ENCODE measurements at places on chromosomes 16 and 17.

GRCh38 chr17:10063730-10064241 is 134.6 kb downstream of the GAS7 start:
- no peak overlapping the region for H3K27ac ChIP-seq
- no peaks in the 10 kb centered on the region for H3K27me3 ChIP-seq
- H3K36me3 ChIP-seq = no peaks in the 10 kb centered on the region
- peaks cover 5% of the 10 kb centered on the region for H3K4me1 ChIP-seq
- no peak overlapping the region for H3K4me3 ChIP-seq
- DNase-seq = no peak

GRCh38 chr17:55649957-55650597 is 72.6 kb downstream of the TMEM100 start:
- H3K4me1 ChIP-seq = no peaks in the 10 kb centered on the region
- H3K27me3 ChIP-seq = no peaks in the 10 kb centered on the region
- no peaks in the 10 kb centered on the region for H3K36me3 ChIP-seq

DNA sequence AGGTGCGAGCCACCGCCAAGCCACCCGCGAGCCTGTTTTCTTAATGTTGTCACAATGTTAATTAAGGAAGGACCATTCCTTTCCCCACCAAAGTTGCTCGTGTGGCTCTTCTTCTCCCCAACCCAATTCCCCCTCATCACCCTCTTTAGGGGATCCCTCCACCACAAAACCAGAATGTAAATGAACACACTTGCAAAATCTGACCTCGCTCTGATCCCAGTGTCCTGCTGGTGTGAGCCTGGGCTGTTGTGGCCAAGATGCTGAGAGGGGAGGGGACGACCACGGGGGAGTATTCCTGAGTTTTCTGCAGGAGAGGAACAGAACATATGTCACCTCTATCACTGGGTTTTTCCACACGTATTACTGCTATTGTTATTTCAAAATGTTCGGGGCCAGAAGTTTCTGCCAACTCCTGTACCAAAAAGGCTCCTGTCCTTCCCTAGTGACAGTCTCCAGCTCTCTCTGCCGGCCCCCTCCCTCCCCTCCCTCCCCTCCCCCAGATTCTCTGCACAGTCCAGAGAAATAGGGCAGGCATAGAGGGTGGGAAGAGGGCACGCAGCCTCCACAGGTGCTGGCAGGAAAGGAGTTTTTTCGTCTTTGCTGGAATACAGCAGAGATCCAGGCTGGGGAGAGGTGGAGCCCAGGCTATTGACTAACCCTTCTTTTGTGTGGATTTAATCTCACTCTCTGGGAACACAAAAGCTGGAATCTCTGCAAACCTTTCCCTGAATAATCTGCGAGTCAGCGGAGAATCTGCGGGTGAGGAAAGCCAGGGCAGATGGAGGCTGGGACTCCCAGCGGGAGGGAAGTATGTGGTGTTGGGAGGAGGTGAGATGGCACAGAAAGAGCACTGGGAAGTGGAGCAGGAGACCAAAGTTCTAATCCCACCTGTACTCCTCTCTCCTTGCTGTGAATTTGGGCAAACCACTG is 4.5 kb upstream of the CA4 start:
- no peak overlapping the region for H3K27ac ChIP-seq
- H3K4me3 ChIP-seq = no peak overlapping the region
- H3K4me1 ChIP-seq = no peaks in the 10 kb centered on the region
- H3K27me3 ChIP-seq = peaks cover 8% of the 10 kb centered on the region
- no peak for DNase-seq
- no peaks in the 10 kb centered on the region for H3K36me3 ChIP-seq

GRCh38 chr17:42918902-42919521 is 18.4 kb downstream of the G6PC1 start:
- H3K4me1 ChIP-seq = peaks cover 3% of the 10 kb centered on the region
- DNase-seq = peak; percentile 19
- no peaks in the 10 kb centered on the region for H3K36me3 ChIP-seq
- no peaks in the 10 kb centered on the region for H3K27me3 ChIP-seq
- peak overlapping the region; percentile 54 for H3K27ac ChIP-seq

DNA sequence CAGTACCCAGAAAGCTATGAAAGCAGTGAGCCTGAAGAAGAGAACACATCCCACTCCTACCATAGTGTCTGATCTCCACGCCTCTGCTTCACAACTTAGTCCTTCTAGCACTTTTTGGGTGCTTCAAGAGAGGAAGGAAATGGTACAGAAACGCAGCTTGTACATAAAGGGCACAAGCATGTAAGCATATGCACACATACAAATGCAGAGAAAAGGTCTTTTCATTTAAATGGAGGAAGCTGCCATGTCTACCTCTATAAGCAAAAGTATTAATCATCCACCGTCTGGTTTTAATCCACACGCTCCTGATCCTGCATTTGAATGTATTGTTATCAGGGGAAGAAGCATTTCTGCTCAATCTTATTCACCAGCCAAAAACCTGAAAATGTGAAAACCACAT is 100.7 kb downstream of the HIC1 start:
- no peak overlapping the region for H3K27ac ChIP-seq
- no peaks in the 10 kb centered on the region for H3K4me1 ChIP-seq
- DNase-seq = no peak
- no peaks in the 10 kb centered on the region for H3K27me3 ChIP-seq

DNA sequence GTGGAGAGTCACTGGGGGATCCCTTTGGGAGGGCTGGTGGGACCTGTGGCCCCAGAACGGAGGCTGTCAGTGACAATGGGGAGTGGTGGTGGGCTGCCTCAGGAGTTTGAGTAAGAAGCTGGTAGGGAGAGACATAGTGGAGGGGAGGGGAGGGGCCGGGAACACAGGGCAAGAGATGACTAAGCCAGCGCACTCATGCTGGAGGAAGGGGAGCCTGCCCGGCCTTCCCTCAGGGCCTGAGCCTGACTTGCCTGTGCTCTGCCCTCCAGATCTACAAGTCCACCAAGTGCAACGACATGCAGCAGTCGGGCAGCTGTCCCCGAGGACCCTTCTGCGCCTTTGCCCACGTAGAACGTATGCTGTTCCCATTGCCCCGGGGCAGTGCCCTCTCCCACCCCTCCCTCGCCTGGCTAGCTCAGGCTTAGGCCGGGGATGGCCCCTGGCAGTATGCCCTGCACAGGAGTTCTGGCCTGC is 29.3 kb downstream of the UNC13D start:
- H3K27ac ChIP-seq = no peak overlapping the region
- no peak for DNase-seq
- H3K27me3 ChIP-seq = no peaks in the 10 kb centered on the region
- peaks cover 15% of the 10 kb centered on the region for H3K36me3 ChIP-seq

GRCh38 chr17:27878776-27879562 is 14.2 kb downstream of the LYRM9 start:
- no peaks in the 10 kb centered on the region for H3K4me1 ChIP-seq
- H3K36me3 ChIP-seq = no peaks in the 10 kb centered on the region
- H3K27me3 ChIP-seq = no peaks in the 10 kb centered on the region
- no peak for DNase-seq
- no peak overlapping the region for H3K4me3 ChIP-seq
- no peak overlapping the region for H3K27ac ChIP-seq

DNA sequence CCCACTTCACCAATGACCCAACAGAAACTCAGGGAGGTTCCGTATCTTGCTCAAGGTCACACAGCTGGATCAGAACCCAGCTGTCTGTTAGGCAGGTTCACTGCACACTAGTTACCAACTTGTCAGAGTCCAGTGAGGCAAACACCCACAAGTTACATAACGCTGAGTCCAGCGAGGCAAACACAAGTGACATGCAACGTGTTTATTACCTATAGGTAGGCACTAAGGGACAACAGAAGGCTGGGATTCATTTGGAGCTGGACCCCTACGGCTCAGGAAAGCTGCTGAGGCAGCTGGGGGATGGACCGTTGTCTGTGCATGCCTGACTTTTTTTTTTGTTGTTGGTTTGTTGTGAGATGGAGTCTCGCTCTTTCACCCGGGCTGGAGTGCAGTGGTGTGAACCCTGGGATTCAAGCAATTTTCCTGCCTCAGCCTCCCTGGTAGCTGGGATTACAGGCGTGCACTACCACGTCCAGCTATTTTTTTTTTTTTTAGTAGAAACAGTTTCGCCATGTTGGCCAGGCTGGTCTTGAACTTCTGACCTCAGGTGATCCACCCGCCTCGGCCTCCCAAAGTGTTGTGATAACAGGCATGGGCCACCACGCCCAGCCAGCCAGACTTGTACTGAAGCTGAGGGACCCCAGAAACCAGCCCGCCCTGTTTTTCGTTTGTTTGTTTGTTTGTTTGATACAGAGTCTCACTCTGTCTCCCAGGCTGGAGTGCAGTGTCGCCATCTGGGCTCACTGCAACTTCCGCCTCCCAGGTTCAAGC is 1.9 kb upstream of the RSAD1 start:
- H3K4me3 ChIP-seq = no peak overlapping the region
- DNase-seq = no peak
- H3K36me3 ChIP-seq = no peaks in the 10 kb centered on the region

DNA sequence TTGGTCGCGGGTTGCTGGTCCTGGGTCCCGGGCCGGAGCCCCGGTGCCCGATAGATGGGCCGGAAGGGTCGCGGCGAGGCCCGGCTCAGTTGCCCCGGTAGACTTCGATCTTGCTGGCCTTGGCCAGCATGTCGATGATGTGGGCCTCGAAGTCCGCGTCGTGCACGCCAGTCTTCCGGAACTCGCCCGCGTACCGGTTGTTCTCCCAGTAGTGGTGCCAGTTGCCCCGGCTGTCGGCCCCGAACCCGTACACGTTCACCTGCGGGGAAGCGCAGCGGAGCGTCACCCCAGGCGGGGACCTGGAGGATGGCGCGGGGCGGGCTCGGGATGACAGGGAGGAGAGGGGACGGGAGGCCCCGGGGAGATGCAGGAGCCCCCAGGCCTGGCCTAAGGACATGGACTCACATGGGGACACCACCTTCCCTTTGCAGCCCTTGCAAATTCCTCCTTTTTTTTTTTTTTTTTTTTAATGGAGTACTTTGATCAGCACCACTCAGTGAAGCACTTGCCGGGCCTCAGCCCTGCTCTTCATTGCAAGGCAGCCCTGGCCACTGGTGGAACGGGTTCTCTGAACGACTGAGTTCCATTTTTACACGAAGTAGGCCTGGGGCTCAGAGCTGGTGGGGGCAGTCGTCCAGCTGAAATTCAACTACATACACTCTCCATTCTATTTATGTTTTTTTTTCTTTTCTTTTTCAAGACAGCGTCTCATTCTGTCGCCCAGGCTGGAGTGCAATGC is 35.1 kb downstream of the DDX19A start:
- no peaks in the 10 kb centered on the region for H3K27me3 ChIP-seq
- peak overlapping the region; percentile 61 for H3K4me3 ChIP-seq
- no peak for DNase-seq
- H3K27ac ChIP-seq = peak overlapping the region; percentile 72
- no peaks in the 10 kb centered on the region for H3K4me1 ChIP-seq

DNA sequence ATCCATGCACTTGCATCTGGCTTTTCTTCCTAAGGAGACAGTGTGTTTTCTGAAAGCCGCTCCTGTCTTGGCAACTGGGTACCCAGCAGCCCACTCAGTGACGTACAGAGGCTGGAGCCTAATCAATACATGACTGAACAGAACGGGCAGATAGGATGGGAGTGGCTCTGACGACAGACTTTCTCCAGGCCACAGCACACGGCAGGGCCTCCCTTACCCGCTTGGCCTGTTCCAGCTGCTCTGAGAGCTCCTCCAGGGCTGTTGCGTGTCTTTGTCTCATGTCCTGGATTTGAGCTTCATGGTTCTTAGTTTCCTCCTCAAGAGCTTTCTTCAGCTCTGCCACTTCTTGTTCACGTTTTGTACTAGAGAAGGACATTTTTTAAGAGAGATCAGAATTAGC is 64.9 kb downstream of the NDEL1 start:
- no peaks in the 10 kb centered on the region for H3K27me3 ChIP-seq
- H3K4me1 ChIP-seq = no peaks in the 10 kb centered on the region
- H3K36me3 ChIP-seq = no peaks in the 10 kb centered on the region
- no peak for DNase-seq

DNA sequence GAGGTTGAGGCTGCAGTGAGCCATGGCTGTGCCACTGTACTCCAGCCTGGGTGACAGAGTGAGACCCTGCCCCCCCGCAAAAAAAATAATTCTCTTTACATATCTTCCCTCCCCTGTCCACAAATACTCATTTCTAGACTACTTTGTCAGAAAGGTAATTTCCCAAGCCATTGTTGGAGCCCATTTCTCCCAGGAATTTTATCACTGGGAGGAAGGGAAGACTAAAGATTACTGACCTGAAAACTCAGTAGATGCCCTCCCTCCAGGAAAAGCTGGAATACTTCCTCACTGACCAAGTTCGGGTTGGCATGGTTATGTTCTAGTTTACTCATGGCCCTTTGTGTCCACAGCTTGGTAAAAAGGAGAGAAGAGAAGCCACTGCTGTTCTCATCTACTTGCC is 4.1 kb downstream of the CALCOCO2 start:
- H3K27me3 ChIP-seq = no peaks in the 10 kb centered on the region
- no peak overlapping the region for H3K4me3 ChIP-seq
- no peaks in the 10 kb centered on the region for H3K4me1 ChIP-seq
- DNase-seq = no peak

- DNase-seq = no peak
- H3K27me3 ChIP-seq = no peaks in the 10 kb centered on the region
- H3K36me3 ChIP-seq = no peaks in the 10 kb centered on the region
- no peak overlapping the region for H3K27ac ChIP-seq
Observed at GRCh38 chr17:18371455-18371854, 6.1 kb upstream of the EVPLL start.

DNA sequence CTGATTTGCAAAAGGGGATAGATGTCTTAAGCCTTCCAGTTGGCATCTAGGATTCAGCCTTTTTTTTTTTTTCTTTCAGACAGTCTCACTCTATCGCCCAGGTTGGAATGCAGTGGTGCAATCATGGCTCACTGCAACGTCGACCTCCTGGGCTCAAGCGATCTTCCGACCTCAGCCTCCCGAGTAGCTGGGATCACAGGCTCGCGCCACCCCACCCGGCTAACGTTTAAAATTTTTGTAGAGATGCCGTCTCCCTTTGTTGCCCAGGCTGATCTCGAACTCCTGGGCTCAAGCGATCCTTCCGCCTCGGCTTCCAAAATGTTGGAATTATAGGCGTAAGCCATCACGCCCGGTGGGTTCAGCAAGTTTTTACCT is 571 bp upstream of the CCP110 start:
- no peaks in the 10 kb centered on the region for H3K36me3 ChIP-seq
- H3K4me1 ChIP-seq = peaks cover 5% of the 10 kb centered on the region
- H3K27me3 ChIP-seq = no peaks in the 10 kb centered on the region
- no peak overlapping the region for H3K27ac ChIP-seq

GRCh38 chr17:4560837-4561256 is 470 bp upstream of the GGT6 start:
- H3K27ac ChIP-seq = peak overlapping the region; percentile 70
- DNase-seq = no peak
- no peaks in the 10 kb centered on the region for H3K36me3 ChIP-seq
- H3K4me3 ChIP-seq = no peak overlapping the region

DNA sequence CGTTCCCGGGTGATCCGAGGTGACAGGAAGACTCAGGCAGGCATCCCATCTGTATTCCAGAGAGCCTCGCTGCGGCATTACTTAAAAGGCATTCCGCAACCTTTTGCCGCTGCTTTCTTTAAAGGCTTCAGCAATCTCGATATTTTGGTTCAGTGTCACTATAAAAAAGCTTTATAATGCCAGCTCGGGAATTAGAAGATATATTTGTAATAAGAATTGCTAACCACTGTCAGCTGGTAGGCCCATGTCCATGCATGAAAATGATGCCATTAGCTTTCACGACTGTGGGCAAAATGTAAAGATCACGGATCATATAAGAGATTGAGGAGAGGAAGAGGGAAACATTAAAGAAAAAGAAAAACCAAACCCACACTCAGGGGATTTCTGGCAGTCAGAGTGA is 578.6 kb upstream of the CDH5 start:
- H3K27ac ChIP-seq = no peak overlapping the region
- no peak overlapping the region for H3K4me3 ChIP-seq
- H3K4me1 ChIP-seq = no peaks in the 10 kb centered on the region

GRCh38 chr17:20095336-20096080 is 86.3 kb downstream of the SPECC1 start:
- DNase-seq = peak; percentile 21
- H3K4me3 ChIP-seq = no peak overlapping the region
- H3K27ac ChIP-seq = no peak overlapping the region
- no peaks in the 10 kb centered on the region for H3K27me3 ChIP-seq
- H3K36me3 ChIP-seq = no peaks in the 10 kb centered on the region
- no peaks in the 10 kb centered on the region for H3K4me1 ChIP-seq
